ENCODE measurements at places on chromosomes 7 and 10.

DNA sequence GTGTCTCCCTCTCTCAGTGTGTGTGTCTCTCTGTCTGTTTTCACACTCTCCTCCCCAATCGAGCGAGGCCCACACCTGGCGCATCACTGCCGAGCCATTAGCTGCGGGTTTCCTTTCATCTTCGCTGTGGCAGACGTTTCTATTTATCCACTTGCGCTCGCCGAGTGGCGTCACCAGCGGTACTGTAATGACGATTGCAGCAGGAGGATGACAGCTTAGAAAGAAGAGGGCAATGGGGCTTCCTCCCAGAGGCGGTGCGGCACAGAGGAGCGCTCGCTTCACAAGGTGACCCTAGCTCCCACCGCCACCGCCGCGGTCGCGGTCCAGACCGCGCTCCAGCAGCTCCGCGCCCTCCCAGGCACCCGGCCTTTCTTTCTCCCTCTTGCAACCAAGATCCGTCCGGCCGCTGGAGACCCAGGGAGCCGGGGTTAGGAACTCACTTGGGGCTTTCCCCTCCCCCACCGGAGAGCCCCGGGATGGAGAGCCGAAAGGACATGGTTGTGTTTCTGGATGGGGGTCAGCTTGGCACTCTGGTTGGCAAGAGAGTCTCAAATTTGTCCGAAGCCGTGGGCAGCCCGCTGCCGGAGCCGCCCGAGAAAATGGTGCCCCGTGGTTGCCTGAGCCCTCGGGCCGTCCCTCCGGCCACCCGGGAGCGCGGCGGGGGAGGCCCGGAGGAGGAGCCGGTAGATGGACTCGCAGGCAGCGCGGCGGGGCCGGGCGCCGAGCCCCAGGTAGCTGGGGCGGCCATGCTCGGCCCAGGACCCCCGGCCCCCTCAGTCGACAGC lies at the start of gene EVX1:
EVX1 (plus strand) TSS at position 248 of the 785 bp plus-strand sequence; CDS start at position 477, 229 bp downstream.
- DNase-seq, result no peak

DNA sequence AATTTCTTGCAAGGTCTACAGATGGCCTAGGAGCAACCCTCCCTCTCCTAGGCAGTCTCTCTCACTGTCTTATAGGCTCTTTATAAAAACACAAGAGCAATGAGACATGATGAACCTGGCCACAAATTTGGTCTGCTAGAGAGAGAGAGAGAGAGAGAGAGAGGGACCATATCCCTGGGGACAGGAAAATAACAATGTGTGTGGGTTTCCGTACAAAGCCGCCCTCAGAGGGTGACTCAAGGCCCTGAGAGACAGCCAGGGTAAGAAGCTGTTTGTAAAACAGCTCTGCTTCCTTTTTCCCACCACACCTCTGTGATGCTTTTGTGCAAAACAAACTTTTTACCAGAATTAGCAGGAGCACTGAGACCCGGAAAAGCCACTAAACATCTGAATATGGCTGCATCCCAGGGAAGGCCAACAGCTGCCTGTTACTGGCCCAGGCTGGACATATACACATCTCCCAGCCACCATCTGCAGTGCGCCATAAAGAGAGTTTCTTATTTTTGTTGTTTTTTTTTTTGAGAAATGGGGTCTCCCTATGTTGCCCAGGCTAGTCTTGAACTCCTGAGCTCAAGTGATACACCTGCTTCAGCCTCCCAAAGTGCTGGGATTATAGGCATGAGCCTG lies 18.4 kb downstream of the GIMAP5 start:
- no peak for DNase-seq

GRCh38 chr10:60652628-60653027 lies 125.7 kb upstream of the CDK1 start:
- DNase-seq, result no peak

GRCh38 chr7:135782377-135782776 lies 33.8 kb upstream of the FAM180A start:
- DNase-seq, result no peak

DNA sequence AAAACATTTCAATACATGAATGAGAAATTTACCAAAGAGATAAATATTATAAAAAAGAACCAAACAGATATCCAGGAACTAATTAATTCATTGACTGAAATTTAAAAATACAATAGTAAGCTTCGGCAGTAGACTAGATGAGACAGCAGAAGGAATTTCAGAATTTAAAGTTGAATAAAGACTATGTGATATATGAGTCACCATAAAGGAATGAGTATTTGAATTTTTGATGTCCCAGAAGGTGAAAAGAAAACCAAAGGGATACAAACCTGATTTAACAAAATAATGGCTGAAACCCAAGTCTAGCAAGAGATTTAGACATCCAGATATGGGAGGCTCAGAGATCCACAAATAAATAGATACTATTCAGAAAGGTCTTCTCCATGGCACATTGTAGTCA lies 623.9 kb upstream of the FOXK1 start:
- no peak for DNase-seq

- DNase-seq, result no peak
These were observed 93.3 kb downstream of the FAM53B start for GRCh38 chr10:124650820-124651401.

DNA sequence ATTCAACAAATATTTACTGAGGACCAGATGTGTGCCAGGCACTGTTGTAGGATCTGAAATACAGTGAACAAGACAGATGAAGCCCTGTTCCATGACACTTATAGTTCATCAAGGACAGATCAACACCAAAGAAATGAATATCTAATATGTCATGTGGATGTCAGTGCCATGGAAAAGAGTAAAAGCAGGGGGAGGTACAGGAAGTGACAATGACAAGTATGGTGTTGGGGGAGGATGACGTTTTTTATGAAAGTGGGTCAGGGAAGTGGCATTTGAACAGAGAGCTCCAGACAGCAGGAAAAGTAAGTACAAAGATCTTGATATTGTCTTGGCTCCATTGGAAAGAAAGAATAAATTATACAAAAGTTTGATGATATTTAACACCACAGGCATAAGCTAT lies 7.0 kb upstream of the SFMBT2 start:
- no peak for DNase-seq
